ENCODE measurements at places on chromosomes 11 and 22.

GRCh38 chr22:42717197-42717928 is 3.3 kb downstream of the A4GALT start:
- no peak for DNase-seq

- no peak for DNase-seq
Measured at GRCh38 chr11:70675697-70676374, 277.5 kb downstream of the CTTN start.

DNA sequence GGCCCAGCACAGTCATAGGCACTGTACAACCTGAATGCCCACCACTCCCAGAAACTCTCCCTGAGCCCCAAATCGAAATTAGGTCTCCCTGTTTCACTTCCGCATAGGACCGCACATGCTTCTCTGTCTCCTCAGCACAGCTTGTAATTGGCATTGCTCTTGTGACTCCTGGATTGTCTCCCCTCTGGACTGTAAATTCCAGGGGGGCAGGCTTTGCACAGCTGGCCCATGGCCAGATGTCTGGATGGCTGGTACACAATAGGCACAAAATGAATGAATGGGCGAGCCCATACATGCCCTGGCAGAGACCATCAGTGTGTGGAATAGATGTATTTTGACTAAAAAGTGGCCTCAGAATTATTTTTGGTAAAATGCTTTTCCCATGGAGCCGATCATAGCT is 63.3 kb upstream of the PHF21B start:
- no peak for DNase-seq

DNA sequence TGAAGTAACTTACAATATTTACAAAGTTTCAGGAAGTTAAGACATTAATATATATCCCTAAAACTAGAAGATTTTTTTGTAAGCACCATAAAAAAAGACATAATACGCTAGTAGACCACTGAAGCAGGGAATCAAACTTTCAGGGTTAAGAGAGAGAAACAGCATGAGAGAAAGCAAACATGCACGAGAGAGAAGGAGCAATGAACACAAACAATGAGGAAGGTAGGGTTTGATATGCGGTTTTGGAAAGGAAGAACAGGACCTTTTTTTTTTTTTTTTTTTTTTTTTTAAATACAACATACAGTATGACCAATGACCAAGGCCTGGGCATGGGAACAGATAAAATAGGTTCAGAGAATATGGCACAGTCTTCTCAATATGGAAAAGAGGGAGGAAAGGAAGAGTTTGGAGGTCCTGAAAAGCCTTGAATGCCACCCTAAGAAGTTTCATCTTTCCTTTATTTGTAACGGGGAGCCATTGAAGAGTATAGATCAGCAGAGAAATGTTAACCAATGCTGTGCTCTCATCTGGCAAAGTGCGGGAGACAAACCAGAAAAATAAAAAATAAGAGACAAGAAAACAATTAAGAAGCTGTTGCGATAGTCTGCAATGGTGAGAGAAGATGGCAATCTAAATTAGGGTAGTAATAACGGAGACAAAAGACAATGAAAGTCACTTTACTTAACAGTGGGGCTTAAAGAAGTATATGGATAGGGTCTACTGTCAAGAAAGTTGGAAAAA is 101.0 kb downstream of the USP35 start:
- DNase-seq = no peak

DNA sequence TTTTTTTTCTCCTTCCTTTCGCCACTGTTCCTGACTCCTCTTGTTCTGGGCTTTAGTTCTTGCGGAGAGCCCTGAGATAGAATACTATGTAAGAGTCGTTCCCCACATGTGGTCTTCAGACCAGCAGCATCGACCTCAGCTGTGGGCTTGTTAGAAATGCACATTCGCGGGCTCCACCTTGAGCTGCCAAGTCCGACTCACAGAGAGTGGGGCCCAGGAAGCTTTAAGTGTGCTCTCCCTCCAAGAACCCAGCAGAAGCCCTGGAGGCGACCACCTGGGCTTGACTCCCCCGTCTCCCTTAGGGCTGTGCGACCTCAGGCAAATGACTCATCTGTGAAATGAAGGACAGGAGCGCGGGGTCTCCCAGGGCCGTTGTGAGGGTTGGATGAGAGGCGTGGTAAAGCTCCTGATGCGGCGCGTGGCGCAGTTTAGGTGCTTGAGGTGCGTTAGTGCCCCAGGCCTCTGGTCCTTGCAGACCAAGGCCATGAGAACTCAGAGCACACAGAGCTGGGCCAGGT is 18.8 kb downstream of the SAMM50 start:
- no peak for DNase-seq

DNA sequence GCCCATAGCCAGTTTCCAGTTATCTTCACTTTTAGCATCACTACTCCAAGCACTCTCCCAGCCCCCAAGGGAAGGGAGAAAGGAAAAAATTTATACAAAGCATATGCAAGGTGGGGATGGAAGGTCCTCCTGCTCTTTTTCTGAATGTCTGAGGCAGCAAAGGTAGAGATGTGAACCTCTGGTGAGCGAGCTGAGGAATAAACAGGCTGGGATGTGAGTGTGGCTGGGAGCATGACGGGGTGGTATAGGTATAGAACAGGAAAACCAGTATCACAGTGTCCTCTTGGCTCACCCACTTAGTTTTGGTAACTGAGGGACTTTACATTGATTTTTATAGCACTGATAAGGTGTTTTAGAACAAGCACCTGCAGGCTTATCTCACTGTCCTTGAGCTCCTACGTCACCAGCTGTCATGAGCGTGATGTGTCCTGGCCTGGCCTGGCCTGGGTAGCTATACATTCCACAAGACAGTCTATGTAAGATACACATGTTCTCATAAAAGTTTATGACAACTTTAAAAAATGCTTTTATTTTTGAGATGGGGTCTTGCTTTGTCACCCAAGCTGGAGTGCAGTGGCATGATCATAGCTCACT is 10.3 kb upstream of the POLD3 start:
- DNase-seq = no peak

GRCh38 chr11:77087723-77088225 is 14.9 kb upstream of the OMP start:
- DNase-seq = no peak

- no peak for DNase-seq
Measured at GRCh38 chr11:95426823-95427462, 195.9 kb upstream of the SESN3 start.

GRCh38 chr11:120231963-120232362 is 8.0 kb upstream of the POU2F3 start:
- DNase-seq = no peak

DNA sequence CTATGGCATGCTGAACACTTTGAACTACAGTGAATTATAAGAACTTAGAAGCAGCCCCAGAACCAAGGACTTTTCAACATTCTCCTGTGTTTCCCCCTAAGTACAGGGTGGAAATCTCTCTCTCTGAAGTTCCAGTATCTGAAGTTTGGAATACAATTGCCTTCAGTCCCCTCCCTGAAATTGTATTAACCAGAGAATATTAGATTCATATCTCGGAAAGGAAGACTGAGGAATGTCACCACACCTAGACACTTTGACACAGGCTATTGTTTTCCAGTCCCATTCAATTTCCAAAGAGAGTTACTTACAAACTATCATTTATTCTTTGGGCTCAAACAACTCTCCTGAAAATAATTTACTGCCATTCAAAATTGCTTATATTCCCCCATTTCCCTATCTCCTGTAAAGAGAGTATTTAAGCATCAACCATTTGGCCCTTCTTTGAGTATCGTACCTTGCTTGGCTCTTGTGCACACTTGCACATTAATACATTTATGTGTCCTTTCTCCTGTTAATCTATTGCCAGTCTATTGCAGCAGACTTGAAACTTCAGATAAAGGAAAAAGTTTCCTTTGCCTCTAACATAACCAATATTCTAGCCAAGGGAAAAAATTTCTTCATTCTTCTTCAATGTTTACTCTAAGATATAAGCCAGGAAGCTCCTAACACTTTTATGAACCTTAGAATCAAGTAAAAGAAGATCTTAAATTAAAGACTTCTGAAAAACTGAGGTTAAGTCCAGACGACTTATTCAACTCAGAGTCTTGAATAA is 402.4 kb upstream of the DDI1 start:
- no peak for DNase-seq

GRCh38 chr22:35841907-35842518 is 124.3 kb downstream of the APOL5 start:
- no peak for DNase-seq

Measured in retina (tissue), 1 donor.